Lung (tissue), 17 donors: ENCODE measurements at places on chromosomes 13 and 19. TPM values are rescaled to one million over a fixed set of nuclear protein-coding genes. Genes with fewer than 3 reads are reported as not detected.

Gene SMIM17
- 0.94 TPM for total RNA-seq

Gene ZNF66
- 7.3 TPM for total RNA-seq

Gene ZSCAN4
- not detected for total RNA-seq

- no peak for DNase-seq
- no peaks in the 10 kb centered on the region for H3K4me1 ChIP-seq
- no peak overlapping the region for H3K4me3 ChIP-seq
- no peaks in the 10 kb centered on the region for H3K27me3 ChIP-seq
Measured at GRCh38 chr13:113979791-113980471, 6.1 kb upstream of the C13orf46 start.

DNA sequence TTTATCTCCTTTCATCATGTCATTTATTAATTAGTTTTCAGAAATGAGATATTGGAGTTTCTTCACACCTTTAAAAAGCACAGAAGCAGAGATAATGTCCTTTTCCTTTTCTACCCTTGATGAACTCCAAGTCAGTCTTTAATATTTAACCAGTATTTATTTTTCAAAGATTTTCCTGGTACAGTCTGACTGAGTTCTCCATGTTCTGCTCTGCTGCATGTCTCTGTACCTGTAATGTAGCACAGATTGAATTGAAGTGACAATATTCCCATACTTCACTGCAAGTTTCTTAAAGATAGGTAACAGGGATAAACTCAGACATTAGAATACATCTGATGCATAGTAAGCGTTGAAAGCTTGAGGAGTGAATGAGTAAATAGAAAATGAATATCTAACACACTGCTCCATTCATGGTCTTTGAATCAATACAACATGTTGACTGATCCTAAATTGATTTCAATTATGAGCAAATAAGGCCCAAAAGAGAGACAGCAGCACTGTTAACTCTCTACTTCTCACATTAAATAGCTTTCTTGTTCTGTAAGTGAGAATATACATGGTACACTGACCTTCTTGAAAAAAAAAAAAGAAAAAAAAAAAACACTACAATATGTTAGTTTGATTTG lies 1323.6 kb upstream of the PRR20A start:
- H3K27ac ChIP-seq, result no peak overlapping the region
- H3K4me3 ChIP-seq, result no peak overlapping the region
- H3K36me3 ChIP-seq, result no peaks in the 10 kb centered on the region
- no peaks in the 10 kb centered on the region for H3K27me3 ChIP-seq

DNA sequence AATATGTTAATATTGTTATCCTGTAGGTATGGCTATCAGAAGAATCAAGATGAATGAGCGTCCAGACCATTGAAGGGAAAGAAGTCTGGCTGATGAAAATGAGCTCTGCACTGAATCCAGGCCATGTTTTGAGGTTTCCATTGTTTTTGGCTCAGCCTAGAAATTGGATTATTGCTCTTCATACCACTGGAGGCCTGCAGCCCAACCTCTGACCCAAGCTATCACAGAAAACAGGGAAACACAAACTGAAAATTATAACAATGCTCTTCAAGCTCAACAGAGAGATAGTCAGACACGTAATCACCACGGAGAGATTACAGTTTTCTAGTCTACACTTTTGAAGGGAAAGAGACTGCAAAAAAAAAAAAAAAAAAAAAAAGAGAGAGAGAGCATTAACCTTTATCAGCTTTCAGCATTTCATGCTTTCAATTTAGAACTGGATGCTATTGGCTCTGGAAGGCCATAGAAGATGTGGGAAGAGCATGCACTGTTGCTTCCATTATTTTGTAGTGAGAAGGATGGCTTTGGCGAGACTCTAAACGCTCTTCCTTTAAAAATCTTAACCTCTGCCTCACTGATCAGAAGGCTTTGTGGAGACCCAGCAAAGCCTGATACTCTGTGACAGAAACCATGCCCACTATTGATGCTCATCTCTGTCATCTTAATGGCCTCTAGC lies 10.8 kb downstream of the EDNRB start:
- no peak overlapping the region for H3K4me3 ChIP-seq
- peaks cover 15% of the 10 kb centered on the region for H3K4me1 ChIP-seq
- no peaks in the 10 kb centered on the region for H3K27me3 ChIP-seq
- peaks cover 11% of the 10 kb centered on the region for H3K36me3 ChIP-seq
- H3K27ac ChIP-seq, result no peak overlapping the region

DNA sequence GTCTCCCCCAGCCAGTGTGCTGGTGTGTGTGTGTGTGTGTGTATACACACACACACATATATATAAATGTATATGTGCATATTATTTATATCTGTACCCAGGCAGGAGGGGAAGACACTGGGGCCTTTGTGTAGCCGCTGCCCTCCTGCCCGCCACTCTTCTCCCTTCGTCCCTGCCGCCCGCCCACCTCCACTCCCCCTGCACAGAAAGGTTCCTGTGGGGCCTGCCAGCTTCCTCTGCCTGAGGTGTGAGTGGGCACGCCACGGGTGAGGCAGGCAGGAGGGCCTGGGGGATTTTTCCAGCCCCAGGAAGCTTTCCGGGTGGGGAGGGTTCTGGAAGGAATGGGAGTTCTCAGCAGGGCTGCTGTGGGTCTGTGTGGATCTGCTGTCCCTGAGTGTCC lies 6.9 kb downstream of the IRF2BP1 start:
- peak; percentile 50 for DNase-seq
- peaks cover 2% of the 10 kb centered on the region for H3K4me1 ChIP-seq
- no peaks in the 10 kb centered on the region for H3K27me3 ChIP-seq

GRCh38 chr13:113489549-113490495 lies 689 bp downstream of the DCUN1D2 start:
- H3K27me3 ChIP-seq, result no peaks in the 10 kb centered on the region
- DNase-seq, result peak; percentile 51
- H3K4me3 ChIP-seq, result peak overlapping the region; percentile 83
- H3K4me1 ChIP-seq, result peaks cover 28% of the 10 kb centered on the region
- no peaks in the 10 kb centered on the region for H3K36me3 ChIP-seq
